Osteoblast (primary cell): ENCODE measurements at places on chromosomes 16 and 17. TPM values are rescaled to one million over a fixed set of nuclear protein-coding genes. Genes with fewer than 3 reads are reported as not detected.

GRCh38 chr17:29076722-29077121 is 33.8 kb downstream of the PIPOX start:
- no peak overlapping the region for H3K4me3 ChIP-seq
- DNase-seq: no peak
- no peak overlapping the region for H3K27ac ChIP-seq
- peaks cover 11% of the 10 kb centered on the region for H3K4me1 ChIP-seq
- H3K36me3 ChIP-seq: peaks cover 11% of the 10 kb centered on the region

DNA sequence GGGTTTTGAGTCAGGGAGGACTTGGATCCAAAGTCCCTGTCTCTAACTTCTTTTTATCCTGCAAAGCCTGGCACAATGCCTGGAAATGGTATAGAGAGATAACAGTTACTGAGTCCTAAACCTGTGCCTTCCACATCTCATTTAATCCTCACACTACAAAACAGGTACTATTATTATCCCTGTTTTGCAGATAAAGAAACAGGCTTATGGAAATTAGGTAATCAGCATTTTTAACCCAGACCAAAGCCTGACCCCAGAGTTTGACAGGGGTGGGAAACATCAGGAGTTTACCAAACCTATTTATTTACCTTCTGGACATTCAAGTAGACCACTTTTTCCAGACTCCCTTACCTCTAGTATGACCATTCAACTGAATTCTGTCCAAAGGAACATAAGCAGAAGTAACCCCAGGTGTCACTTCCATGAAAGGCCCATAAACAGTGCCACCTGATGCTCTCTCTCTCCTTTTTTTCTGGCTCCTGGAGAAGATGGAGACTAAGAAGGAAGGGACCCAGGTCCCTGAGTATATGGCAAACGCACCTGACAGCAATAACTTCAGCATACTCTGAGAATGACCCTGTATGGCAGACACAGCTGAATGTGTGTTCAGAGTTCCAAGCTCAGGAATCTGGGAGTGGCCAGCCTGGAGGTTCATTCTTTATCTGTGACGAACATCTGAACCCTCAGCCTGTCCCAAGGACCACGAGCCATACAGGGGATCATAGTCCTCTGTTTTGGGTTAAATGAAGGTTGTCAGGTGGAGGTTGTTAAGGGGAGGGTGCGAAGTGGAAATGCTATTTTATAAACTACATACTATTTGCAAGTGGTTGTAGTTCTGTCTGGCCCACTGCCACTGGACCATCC is 62.7 kb downstream of the HLF start:
- H3K36me3 ChIP-seq: no peaks in the 10 kb centered on the region
- DNase-seq: no peak
- no peaks in the 10 kb centered on the region for H3K27me3 ChIP-seq
- H3K4me3 ChIP-seq: no peak overlapping the region
- no peaks in the 10 kb centered on the region for H3K4me1 ChIP-seq

DNA sequence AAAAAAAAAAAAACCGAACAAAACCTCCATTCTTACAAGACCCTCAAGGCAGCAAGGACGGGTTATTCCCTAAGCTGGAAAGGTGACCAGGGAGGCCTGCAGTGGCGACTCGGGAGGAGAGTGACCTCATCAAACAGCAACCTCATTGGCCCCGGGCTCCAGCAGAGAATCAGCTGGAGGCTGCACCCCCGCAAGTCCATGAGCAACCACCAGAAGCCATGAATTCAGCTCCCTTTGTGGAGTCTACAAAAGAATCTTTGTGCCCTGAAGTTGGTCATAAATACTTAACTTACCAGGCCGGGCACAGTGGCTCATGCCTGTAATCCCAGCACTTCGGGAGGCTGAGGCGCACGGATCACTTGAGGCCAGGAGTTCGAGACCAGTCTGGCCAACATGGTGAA is 80.9 kb upstream of the CREBBP start:
- no peaks in the 10 kb centered on the region for H3K27me3 ChIP-seq
- H3K27ac ChIP-seq: peak overlapping the region; percentile 94
- peaks cover 15% of the 10 kb centered on the region for H3K4me1 ChIP-seq
- peak overlapping the region; percentile 76 for H3K4me3 ChIP-seq
- peaks cover 4% of the 10 kb centered on the region for H3K36me3 ChIP-seq

Gene APOBR
- under 0.01 TPM in 1 of 2 replicates, not detected in the other for total RNA-seq

DNA sequence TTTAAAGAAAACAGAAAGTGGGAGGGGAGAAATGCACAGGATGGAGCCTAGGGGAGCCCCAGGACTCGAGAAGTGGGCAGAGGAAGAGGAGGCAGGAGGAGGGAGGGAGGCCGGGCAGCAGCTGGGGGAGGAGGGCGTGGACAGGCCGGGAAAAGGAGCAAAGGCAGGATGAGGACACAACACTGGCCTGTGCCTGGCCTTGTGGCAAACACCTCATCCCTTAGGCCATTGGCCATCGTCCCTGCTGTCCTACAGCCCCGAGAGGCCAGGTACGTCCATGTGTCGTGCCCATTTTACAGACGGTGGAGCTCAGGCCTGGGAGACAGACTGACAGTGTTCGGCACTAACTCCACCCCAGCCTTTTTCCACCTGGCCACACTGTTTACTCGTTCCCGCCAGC is 15.9 kb downstream of the JPH3 start:
- DNase-seq: peak; percentile 58
- peaks cover 8% of the 10 kb centered on the region for H3K27me3 ChIP-seq
- H3K4me3 ChIP-seq: no peak overlapping the region
- no peaks in the 10 kb centered on the region for H3K4me1 ChIP-seq

Gene OR3A3
- not detected in 2 replicates for total RNA-seq

Gene CDRT4
- 2.7 and 3.3 TPM in 2 replicates for total RNA-seq

GRCh38 chr16:5004311-5004710 is 29.4 kb downstream of the NAGPA start:
- H3K27me3 ChIP-seq: no peaks in the 10 kb centered on the region
- H3K4me3 ChIP-seq: no peak overlapping the region

GRCh38 chr16:791131-791530 is 2.7 kb downstream of the CHTF18 start:
- H3K4me1 ChIP-seq: peaks cover 17% of the 10 kb centered on the region
- H3K4me3 ChIP-seq: no peak overlapping the region
- H3K36me3 ChIP-seq: peaks cover 7% of the 10 kb centered on the region
- H3K27me3 ChIP-seq: no peaks in the 10 kb centered on the region

DNA sequence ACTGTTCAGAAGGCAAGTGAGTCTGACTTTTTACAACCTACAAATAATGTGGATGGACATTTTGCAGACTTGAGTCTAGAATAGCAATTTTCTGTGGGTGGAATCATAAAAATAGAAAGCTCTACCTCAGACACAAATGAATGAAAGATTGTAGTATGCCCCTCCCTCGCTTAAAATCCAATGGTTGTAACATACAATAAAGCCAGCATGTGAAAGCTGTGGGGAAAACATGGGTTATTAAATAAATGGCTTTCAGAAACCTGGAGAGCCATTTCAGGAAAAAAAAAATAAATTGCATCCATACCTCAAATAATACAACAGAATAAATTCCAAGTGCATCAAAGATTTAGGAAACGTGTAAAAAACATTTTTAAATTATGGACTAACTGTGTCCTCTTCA is 123.1 kb upstream of the MON1B start:
- H3K36me3 ChIP-seq: no peaks in the 10 kb centered on the region
- DNase-seq: no peak
- no peak overlapping the region for H3K4me3 ChIP-seq
- H3K27me3 ChIP-seq: no peaks in the 10 kb centered on the region

- peak overlapping the region; percentile 88 for H3K27ac ChIP-seq
- no peak overlapping the region for H3K4me3 ChIP-seq
- H3K4me1 ChIP-seq: peaks cover 56% of the 10 kb centered on the region
- peak; percentile 96 for DNase-seq
- no peaks in the 10 kb centered on the region for H3K36me3 ChIP-seq
Observed at GRCh38 chr16:70706948-70707465, 21.2 kb upstream of the MTSS2 start.

DNA sequence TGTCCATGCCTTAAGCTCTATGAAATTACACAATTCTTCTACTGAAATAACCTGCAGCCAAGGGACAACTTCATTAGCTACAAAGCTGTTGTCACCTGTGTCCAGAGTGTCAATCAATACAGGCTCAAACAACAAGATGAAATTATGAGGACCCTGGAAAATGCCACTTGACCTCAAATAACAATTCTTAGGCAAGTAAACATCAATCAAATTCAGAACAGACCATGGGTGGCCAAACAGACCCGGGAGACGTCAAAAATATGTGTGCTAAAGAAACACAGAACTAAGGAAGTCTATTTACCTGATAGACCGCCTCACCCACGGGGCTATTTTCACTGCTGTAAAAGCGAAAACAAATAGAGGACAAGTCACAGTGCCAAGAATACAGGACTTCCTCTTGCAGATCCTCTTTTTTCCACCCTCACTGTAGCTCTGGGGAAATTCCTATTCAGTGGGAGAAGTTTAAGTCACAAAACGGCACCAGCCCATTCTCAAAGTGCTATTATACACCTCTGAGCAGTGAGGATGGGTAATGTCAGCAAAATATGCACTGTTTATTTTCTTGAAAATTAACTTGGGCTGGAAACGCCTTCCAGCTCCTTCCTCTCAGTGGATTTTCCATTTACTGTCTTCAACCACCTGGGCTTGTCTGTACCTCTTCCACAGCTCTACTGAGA is 2.7 kb downstream of the LITAF start:
- no peak overlapping the region for H3K4me3 ChIP-seq
- no peaks in the 10 kb centered on the region for H3K27me3 ChIP-seq
- no peak overlapping the region for H3K27ac ChIP-seq

DNA sequence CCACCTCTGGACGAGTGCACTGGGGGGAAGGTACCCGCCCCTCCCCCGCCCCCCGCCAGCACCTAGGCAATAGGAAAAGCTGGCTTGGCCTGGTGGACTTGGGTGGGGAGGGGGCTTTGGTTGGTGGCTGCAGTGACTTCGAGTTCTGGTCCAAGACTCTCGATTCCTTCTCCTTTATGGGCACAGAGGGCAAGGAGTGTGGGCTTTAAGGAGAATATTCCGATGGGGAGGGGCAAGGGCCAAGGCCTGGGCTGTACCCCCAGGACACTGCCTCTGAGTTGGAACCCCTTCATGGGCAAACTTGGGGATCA is 409 bp downstream of the ACSF2 start:
- H3K4me3 ChIP-seq: peak overlapping the region; percentile 77
- no peaks in the 10 kb centered on the region for H3K27me3 ChIP-seq
- H3K4me1 ChIP-seq: peaks cover 44% of the 10 kb centered on the region
- no peaks in the 10 kb centered on the region for H3K36me3 ChIP-seq
- peak overlapping the region; percentile 43 for H3K27ac ChIP-seq
- DNase-seq: no peak

DNA sequence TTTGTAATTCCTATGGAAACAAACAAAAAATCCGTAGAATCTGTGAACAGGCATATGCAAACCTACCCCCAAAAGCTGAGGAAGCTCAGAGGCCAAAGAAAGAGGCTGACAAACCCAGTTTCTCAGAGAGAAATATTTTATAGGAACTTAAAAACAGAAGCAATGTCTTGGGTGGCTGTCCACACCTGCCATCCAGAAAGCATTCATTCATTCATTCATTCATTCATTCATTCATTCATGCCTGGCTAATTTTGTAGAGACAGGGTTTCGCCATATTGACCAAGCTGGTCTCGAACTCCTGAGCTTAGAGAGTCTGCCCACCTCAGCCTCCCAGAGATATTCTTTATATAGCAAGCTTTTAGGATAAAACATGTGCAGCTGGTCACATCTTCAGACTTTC is 154.3 kb downstream of the MRTFB start:
- no peak for DNase-seq
- H3K36me3 ChIP-seq: no peaks in the 10 kb centered on the region
- no peak overlapping the region for H3K4me3 ChIP-seq
- H3K4me1 ChIP-seq: no peaks in the 10 kb centered on the region
- no peak overlapping the region for H3K27ac ChIP-seq
- H3K27me3 ChIP-seq: no peaks in the 10 kb centered on the region

Gene MYCBPAP
- total RNA-seq: 0.36 and 0.88 TPM in 2 replicates

Gene HSF4
- 5.8 and 8.5 TPM in 2 replicates for total RNA-seq

Gene KRTAP1-1
- 2.2 and 2.4 TPM in 2 replicates for total RNA-seq

Gene GP1BA
- total RNA-seq: not detected in 2 replicates

GRCh38 chr16:65624666-65625065 is 502.8 kb upstream of the CDH11 start:
- H3K4me1 ChIP-seq: no peaks in the 10 kb centered on the region
- no peak overlapping the region for H3K4me3 ChIP-seq
- H3K27me3 ChIP-seq: peaks cover 4% of the 10 kb centered on the region
- no peak for DNase-seq

Gene PRSS33
- total RNA-seq: not detected in 2 replicates

Gene LPCAT2
- total RNA-seq: 19.4 and 23.5 TPM in 2 replicates

GRCh38 chr17:12407495-12408252 is 258.0 kb upstream of the MYOCD start:
- H3K4me3 ChIP-seq: no peak overlapping the region
- H3K27me3 ChIP-seq: no peaks in the 10 kb centered on the region
- DNase-seq: no peak
- no peak overlapping the region for H3K27ac ChIP-seq
- no peaks in the 10 kb centered on the region for H3K36me3 ChIP-seq
- H3K4me1 ChIP-seq: no peaks in the 10 kb centered on the region

Gene MXRA7
- total RNA-seq: 352 and 388 TPM in 2 replicates

Gene ASGR1
- 0.88 and 1.1 TPM in 2 replicates for total RNA-seq

- peaks cover 28% of the 10 kb centered on the region for H3K4me1 ChIP-seq
- peak overlapping the region; percentile 50 for H3K27ac ChIP-seq
- H3K4me3 ChIP-seq: peak overlapping the region; percentile 90
- no peaks in the 10 kb centered on the region for H3K27me3 ChIP-seq
- H3K36me3 ChIP-seq: peaks cover 37% of the 10 kb centered on the region
Observed at GRCh38 chr16:56450275-56450985, 702 bp downstream of the NUDT21 start.

- H3K27me3 ChIP-seq: no peaks in the 10 kb centered on the region
- H3K4me3 ChIP-seq: peak overlapping the region; percentile 84
- H3K36me3 ChIP-seq: no peaks in the 10 kb centered on the region
- DNase-seq: no peak
- peaks cover 30% of the 10 kb centered on the region for H3K4me1 ChIP-seq
Observed at GRCh38 chr17:47895347-47895855, 635 bp upstream of the SP2 start.

DNA sequence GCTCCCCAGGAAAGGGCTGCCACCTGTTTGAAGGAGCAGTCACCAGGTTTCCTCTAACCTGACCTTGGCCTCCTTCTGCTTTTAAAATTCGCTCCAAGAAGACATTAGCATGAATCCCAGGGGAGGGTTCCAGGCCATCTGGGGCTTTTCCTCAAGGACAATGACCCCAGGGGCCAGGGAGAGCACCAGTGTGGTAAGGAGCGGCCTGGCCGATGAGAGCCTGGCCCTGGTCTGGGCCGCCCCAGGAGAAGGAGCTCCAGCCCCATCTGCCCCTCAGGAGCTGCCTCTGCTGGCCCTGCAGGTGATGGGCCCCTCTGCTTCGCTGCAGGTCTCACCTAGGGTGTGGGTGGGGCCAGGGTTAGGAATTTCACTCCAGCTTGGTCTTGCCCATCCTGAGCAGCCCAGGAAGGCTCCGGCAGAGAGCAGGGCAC is 209.2 kb upstream of the TNRC6C start:
- H3K27ac ChIP-seq: no peak overlapping the region
- no peaks in the 10 kb centered on the region for H3K4me1 ChIP-seq
- no peak overlapping the region for H3K4me3 ChIP-seq
- DNase-seq: no peak
- no peaks in the 10 kb centered on the region for H3K36me3 ChIP-seq

Gene KRT28
- total RNA-seq: not detected in 2 replicates

Gene GAS7
- 1.8 and 3.6 TPM in 2 replicates for total RNA-seq

Gene KRTAP4-6
- not detected in 2 replicates for total RNA-seq
